ENCODE measurements at places on chromosomes 6 and 20.
A peak's percentile ranks its signal among the peaks of the same experiment; 100 is the strongest.

- DNase-seq = no peak
Measured at GRCh38 chr6:132567566-132567965, 2.6 kb upstream of the TAAR6 start.

GRCh38 chr20:36895036-36895435, 19.1 kb downstream of the TLDC2 start:
- DNase-seq = no peak

GRCh38 chr6:47034926-47035325, 7.2 kb downstream of the ADGRF1 start:
- DNase-seq = no peak

GRCh38 chr6:160042014-160042773, 73.3 kb downstream of the IGF2R start:
- DNase-seq = no peak

DNA sequence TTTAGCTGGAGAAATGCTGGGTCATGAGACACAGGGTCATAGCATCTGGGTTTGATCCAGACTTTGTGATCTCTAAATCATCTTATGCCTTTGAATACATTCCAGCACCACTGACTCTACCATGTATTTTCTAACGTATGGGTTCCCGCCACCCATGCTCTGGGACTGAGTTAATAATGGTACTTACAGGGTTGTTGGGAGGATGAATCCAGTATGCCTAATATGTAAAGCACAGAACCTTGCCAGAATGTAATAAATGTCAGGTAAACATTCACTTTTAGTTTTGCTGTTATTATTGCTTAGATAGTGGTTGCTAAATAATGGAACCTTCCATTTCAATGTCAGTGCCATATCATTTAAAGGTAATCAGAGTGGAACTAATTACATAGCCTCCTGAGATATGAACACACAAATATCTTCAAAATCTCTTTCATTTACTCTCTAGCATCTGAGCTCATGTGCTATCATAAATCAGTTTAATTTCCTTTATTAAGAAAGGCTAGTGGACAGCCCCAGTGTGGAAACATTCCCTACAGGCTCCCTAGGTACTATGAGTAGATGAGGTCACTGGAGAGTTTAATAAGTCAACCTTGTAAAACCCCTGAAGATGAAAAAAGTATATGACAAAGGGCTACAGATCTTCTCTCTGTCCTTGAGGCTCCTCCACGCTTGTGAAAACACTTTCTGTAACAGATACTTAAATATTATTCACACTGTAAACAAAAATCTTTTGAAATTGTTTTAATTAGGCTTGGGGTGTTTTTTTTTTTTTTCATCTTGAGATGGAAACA, 226.6 kb downstream of the ALDH8A1 start:
- DNase-seq = no peak

DNA sequence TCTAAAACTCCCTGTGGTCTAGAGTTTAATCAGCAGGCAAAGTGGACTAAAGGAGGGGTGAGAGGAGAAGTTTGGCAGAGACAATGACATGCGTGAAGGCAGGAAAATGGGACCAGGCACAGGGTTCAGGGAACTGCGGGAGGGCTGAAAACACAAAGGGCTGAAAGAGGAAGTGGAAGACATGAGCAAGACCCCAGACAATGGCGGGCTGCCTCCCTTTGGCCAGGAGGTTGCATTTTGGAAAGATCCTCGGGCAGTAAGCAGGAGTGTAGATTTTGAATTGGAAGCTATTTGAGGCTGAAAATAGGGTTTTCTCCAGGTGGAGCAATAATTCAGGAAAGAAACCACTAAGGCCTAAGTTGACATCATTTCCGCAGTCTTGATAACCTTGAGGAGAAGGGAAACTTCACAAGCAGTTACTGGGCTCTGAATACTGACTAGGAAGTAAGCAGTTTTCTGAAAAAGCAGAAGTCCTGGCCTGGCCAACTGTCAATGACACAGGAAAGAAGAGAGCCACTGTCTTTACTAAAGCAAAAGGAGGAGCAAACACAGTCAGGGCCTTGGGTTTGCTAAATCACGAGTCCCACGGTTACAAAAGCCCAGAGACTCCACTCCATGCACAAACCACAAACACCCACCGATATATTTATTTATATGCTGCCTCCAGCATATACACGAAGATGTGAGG, 3.4 kb downstream of the LY86 start:
- no peak for DNase-seq

DNA sequence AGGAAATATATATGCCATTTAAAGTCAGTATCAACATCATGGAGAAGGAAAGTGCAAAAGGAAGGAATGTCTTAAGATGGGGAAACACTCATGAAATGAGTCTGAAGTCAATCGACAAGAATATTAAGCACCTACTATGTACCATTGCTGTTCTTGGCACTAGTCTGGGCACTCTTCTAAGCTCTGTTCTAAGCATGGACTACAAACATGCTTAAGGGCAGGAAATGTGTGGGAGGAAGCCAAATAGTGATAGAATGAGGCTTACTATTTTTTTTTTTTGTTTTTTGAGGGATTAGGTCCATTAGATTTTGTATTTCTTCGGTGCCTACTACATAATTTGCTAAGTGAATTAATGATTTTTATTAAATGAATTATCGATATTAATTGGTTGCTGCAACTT, 83.8 kb upstream of the SUPT3H start:
- no peak for DNase-seq

DNA sequence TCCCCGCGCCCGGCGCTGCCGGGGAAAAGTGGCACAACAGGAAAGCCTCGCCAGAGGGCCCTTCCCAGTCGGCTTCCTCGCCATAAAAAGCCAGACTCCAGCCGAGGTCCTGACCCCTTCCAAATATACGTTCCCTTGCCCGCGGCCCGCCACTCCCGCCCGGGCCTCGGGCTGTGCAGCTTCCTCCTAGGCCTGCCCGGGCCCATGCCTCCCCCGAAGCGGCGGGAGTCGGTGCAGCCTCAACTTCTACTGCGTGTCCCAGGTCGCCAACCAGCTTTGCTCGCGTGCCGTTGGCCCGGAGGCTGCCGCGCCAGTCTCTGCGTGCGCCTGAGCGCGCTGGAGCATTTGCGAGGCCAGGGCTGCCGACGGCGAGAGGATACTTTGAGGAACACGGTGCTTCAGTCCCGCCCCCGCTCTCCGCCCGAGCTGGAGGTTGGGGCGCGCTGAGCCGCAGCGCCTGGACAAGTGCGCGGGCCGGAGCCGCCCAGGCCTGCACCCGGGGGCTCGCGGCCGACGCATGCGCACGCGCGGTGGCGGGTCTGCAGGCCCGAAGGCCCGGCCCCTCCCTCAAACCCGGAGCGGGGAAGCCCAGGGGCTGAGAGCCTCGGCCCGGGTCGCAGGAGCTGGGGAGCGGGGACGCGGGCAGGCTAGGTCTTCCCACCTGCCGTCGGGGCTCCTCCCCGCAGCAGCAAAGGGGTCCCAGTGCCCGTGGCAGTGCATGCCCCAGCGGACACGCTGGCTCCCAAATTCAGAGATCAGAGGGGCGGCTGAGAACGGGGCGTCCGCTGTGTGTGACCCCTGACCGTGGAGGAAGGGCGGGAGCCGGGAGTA, 10.2 kb downstream of the FOXC1 start:
- DNase-seq = no peak

GRCh38 chr6:163702736-163703135, 288.2 kb downstream of the QKI start:
- DNase-seq = no peak

- DNase-seq = peak; percentile 18
Measured at GRCh38 chr6:11366183-11366933, 133.9 kb upstream of the NEDD9 start.

DNA sequence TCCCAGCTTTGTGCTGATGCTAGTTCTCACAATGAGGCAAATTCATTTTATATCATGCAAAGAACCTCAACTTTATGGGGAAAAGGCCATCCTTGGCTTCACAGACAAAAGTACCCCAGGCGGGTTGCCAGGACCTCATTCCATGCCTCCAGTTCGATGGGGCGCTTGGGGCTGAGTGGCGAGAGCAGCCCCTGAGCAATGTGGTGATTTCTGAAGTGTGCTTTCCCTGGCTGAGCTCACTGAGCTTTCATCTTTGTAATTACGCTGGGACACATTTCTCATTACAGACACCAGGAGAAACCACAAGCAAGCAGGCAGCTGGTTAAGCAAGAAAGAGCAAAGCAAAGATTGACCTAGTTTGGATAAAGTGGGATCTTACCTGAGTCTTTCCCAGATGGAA, 301.5 kb upstream of the CDH4 start:
- DNase-seq = no peak

DNA sequence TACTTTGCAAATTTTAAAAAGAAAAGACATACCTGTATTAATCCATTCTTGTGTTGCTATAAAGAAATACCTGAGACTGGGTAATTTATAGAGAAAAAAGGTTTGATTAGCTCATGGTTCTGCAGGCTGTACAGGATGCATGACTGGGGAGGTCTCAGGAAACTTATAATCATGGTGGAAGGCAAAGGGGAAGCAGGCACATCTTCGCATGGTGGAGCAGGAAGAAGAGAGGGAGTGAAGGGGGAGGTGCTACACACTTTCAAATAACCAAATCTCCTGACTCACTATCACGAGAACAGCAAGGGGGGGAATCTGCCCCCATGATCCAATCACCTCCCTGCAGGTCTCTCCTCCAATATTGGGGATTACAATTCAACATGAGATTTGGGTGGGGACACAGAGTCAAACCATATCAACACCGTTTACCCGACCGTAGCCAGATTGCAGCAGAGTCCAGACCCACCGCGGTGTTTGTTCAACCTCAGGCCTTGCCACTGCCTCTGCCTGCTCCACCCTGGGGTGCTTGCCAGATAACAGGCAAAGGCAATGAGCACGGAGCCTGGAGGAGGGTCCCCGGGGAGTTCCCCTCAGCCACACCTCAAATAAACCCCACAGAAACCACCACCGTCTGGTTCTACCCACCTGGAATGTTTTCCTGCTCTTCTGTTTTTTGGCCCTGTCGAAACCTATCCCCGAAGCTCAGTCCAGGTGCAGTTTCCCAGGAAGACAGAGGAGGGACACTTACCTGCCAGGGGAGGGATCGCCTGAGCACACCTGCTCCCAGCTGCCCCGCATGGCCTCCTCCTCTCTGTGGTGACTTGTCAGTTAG, 142.2 kb upstream of the AFDN start:
- no peak for DNase-seq
